Cardiac ventricle fibroblast (primary cell): ENCODE measurements at places on chromosomes 11 and 22. TPM values are rescaled to one million over a fixed set of nuclear protein-coding genes. Genes with fewer than 3 reads are reported as not detected.

The CADM1 gene
- total RNA-seq, result 8.7 and 12.8 TPM in 2 replicates

The KRTAP5-2 gene
- total RNA-seq, result not detected in 2 replicates

The SHANK3 gene
- total RNA-seq, result 2.4 and 2.6 TPM in 2 replicates

The SLC25A18 gene
- total RNA-seq, result 0.12 TPM in 1 of 2 replicates, not detected in the other

The DMC1 gene
- 0.06 and 0.10 TPM in 2 replicates for total RNA-seq

The OR8D4 gene
- total RNA-seq, result not detected in 2 replicates

The POLR3H gene
- 22.2 and 25.2 TPM in 2 replicates for total RNA-seq

The GPHA2 gene
- total RNA-seq, result not detected in 2 replicates

The UPK2 gene
- total RNA-seq, result not detected in 2 replicates

The TMEM121B gene
- 0.15 and 0.25 TPM in 2 replicates for total RNA-seq
